ENCODE measurements at places on chromosomes 6 and 20.

GRCh38 chr6:44508646-44509045, 121.1 kb downstream of the CDC5L start:
- no peak for DNase-seq

- DNase-seq: no peak
Observed at GRCh38 chr20:20299904-20300303, 68.0 kb upstream of the INSM1 start.

DNA sequence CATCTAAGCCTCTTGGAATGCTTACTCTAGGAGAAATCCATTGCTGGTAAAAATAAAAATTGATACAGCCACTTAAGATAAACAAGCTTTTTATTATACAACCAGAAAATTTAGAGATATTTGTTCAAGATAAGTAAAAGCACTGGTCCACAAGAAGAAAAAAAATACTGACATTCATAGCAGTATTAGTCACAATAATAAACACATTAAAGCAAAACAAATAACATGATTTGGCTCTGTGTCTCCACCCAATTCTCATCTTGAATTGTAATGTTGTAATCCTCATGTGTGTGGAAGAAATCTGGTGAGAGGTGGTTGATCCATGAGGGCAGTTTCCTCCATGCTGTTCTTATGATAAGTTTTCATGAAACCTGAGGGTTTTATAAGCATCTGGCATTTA, 1093.5 kb upstream of the ADGRB3 start:
- DNase-seq: no peak

DNA sequence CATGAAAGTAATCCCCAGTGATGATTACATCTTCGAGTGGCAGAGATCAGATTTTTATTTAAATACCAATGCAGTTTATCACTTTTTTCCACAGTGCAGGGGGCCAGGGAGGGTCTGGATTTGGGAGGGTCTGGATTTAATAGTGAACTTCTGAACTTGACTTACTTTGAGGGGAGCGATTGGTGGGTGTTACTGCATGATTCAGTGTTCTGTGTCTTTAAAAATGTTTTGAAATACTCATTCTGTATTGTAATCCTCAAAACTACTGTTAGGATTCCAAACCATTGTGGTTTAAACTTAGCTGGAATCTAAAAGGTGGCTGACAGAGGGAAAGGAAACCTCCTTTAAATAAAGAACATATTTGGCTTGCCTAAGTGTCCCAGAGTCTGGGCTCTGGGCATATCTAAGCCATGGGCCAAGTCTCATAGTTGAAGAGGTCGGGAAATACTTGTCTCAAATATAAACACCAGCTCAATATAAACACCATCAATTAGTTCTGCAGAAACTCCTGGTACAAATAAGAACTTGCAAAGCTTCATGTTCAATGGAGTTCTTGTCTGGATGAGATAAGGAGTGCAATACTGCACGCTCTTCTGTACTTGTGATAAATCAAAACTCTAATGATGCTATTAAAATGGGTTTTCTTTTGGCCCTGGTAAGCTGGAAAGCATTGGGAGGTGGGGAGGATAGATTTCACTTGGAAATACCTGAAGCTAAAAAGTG, 14.4 kb downstream of the JARID2 start:
- DNase-seq: no peak

- DNase-seq: no peak
Observed at GRCh38 chr6:147873816-147874215, 365.3 kb downstream of the SAMD5 start.

- DNase-seq: no peak
Observed at GRCh38 chr6:159249128-159249527, 79.9 kb downstream of the FNDC1 start.

DNA sequence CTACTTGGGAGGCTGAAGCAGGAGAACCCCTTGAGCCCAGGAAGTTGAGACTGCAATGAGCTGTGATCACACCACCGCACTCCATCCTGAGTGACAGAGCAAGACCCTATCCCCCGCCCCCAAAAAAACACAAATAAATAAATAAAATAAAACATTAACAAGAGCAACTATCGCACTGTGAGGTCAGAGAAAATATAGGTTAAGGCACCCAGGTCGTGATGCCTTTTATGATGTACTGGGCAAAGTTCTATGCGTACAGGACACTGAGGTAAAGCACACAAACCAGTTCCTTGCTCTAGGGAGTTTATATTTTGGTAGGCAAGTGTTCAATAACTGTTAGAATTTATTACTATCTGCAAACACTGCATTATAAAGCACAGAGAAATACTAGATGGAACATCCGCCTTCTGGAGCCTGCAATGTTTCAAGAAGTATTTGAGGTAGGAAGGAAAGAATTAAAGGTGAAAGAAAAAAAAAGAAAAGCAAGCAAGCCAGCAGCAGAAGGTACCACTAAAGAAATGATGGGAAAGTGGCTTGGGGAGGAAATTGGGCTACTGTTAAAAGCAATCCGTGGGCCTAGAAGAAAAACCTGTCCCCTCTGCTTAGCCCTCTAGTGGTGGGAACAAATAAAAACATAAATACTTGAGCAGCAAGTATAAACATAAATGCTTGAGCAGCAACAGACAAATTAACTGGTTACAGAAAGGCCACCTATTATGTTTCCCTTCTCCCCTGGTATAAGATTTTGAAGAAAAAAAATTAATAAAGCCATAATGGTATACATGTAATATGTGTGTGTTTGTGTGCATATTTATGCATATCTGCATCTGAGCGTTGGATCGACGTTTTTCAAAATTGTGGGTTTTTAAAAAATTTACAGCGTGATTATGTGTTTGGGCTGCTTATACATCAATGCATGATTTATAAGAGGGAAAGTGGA, 128.0 kb downstream of the PHACTR1 start:
- DNase-seq: peak; percentile 32

DNA sequence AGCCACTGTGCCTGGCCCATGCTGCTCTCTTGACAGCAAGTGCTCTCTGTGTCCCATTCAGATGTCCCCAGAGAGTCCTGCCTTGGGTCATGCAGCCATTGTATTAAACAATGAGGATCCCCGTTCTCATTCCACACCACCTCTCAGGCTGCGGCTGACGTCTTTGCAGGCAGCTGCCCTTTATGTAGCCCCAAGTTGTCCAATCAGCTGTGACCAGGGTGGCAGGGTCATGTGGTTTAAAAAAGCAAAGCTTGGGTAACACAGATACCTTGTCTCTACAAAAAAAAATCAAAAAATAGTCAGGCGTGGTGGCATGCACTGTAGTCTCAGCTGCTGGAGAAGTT, 13.2 kb downstream of the GCNT2 start:
- DNase-seq: no peak

Measured in GM10248 (cell line).